ENCODE measurements at places on chromosomes 13 and 19.

- DNase-seq = no peak
Measured at GRCh38 chr13:66972659-66973058, 257.5 kb downstream of the PCDH9 start.

DNA sequence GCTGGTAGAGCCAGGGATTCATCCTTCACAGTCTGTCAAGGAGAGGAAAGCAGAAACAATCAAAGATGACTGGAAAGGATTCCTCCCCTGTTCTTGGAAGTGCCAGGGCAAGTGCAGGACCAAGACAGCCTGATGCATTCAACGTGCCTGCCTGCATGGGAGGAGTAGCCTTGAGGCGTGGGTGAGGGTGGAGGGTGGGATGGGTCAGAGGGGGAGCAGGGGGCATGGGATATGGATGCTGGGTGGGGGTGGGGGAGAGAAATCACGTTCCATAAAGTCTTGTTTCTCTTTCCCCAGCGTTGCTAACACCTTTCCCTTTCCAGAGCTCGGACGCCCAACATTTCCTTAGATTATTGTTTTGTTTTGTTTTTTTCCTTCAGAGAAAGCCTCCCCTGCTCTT lies 108.0 kb upstream of the SLC15A1 start:
- DNase-seq = no peak

DNA sequence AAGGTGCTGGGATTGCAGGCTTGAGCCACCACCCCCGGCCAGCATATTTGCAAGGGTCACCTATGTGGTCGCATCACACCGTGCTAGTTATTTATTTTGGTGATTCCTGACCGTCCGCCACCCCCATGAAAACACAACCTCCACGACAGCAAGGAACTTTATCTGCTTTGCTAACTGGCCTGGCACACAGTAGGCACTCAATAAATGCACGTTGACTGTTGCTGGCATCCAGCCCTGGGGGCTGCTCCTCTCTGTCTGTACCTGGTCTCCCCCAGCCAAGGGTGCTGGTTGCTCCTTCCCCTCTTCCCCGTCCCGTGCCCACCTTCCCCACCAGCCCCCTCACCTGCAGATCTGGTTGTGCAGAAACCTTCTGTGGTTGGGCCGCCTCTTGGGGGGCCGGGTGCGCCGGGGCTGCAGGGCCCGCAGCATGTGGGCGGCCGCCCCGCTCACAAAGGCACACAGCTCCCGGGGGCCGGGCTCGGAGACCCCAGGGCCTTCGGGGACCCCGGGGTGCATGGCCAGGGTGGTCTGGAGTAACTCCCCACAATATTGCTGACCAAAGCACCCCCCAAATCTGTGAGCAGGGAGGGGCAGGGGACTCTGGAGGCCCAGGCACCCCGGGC lies 401 bp downstream of the C19orf85 start:
- no peak for DNase-seq

- DNase-seq = peak; percentile 48
Measured at GRCh38 chr13:66994097-66994496, 236.0 kb downstream of the PCDH9 start.

DNA sequence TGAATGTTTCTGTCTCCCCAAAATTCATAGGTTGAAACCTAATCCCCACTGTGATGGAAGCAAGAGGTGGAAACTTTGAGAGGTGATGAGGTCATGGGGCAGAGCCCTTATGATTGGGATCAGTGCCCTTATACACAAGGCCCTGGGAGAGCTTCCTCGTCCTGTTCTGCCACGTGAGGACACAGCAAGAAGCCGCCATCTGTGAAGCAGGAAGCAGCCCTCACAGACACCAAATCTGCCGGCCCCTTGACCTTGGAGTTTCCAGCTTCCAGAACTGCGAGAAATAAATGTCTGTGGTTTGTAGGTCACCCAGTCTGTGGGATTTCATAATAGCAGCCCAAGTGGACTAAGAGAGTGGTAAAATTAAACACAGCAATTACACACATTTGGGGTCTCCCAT lies 737.4 kb downstream of the UQCRFS1 start:
- DNase-seq = no peak

- no peak for DNase-seq
Measured at GRCh38 chr19:58380037-58380661, 681 bp downstream of the ZNF837 start.

DNA sequence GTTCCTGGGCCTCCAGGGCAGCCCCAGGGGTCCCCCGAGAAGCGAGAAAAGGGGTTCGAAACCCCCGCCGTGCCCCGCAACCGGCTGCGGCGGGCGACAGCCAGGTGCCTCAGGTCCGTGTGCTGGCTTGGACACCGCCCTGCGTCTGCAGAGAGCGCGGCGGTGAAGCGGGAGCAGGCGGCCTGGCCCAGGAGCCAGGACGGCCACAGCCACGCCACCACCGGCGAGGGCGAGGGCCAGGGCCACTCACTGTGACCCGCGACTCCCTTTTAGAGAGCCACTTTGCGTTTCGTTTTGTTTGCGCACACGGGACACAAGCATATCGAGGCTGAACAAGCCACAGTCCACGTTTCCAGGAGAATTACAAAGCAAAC lies 110.4 kb downstream of the CRYL1 start:
- DNase-seq = no peak

DNA sequence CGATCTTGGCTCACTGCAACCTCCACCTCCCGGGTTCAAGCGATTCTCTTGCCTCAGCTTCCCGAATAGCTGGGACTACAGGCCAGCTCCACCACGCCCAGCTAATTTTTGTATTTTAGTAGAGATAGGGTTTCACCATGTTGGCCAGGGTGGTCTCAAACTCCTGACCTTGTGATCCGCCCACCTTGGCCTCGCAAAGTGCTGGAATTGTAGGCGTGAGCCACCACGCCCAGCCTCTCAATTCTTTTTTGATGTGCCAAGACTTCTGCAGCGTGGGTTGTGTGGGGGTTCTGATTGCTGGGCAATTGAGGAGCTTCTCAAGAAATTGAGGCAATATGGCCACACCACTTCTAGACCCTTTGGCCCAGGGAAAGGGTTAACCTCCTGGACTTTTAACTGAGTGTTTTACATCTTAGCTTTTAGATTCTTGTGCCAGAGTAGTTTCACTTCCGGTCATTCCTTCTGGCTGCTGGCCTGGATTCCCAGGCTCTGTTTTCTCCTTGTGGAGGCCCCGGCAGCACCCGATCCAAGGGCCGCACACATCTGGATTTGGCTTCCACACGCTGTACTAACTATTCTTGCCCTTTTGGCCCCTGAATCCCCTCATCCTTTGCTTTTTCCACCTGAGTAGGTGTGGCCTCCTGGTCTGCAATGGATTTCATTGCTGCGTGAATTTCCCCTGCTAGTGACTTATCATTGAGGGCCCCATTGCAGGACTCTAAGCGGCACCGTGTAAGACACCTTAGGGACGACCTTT lies 14.7 kb downstream of the SMARCA4 start:
- DNase-seq = no peak

DNA sequence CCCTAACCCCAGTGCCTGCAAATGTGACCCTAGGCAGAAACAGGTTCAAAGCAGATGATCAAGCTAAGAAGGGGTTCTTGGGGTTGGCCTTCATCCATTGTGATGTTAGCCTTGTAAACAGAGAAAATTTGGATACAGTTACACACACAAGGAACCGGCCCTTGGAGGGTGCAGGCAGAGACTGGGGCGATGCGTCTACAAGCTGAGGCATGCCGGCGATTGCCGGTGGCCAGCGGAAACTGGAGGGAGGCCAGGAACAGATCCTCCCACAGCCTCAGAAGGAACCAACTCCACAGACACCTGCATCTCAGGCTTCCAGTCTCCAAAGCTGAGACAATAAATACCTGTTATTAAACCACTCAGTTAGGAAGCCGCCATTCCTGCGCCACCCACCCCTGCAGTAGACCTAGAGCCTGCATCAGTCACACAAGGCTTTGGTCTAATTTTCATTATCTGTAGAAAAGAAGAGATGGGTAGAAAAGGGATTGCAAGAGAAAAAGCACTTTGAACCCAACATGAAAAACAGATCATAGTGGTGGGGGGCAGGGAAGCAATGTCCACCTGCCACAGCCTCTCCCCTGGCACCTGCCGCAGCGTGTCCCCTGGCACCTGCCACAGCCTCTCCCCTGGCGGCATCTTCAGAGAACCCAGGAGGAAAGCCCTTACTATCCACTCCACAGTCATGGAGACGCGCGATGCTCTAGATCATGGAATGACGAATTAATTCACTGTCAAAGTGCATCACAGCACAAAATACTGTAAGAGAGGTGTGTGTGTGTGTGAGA lies 119.7 kb upstream of the SOX1 start:
- DNase-seq = no peak

DNA sequence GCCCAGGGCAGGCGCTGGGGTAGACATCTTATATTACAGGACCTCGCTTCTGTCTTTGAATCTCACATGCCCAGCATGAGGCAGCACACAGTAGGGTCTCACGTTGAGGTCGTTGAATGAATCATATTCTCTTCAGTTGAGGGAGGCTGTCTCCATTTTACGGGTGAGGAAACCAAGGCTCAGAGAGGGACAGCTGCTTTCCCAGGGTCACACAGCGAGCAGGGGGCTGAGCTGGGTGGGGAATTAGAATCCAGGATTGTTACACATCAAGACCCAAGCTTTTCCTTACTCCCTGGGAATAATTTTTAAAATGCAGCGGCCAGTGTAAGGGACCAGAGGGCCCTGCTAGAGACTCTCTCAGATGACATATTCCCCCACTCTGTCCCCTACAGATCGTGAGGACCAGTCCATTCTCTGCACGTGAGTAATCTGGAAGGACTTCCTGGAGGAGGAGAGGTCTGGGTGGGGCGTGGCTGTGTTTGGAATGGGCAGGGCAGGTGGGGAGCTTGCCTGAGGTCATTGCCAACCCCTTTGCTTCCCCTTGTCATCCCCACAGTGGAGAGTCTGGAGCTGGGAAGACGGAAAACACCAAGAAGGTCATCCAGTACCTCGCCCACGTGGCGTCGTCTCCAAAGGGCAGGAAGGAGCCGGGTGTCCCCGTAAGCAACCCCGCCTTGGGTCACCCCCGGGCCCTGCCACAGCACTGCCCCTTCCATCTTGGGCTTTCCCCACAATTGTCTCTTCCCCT lies 19.4 kb downstream of the MYH14 start:
- no peak for DNase-seq

DNA sequence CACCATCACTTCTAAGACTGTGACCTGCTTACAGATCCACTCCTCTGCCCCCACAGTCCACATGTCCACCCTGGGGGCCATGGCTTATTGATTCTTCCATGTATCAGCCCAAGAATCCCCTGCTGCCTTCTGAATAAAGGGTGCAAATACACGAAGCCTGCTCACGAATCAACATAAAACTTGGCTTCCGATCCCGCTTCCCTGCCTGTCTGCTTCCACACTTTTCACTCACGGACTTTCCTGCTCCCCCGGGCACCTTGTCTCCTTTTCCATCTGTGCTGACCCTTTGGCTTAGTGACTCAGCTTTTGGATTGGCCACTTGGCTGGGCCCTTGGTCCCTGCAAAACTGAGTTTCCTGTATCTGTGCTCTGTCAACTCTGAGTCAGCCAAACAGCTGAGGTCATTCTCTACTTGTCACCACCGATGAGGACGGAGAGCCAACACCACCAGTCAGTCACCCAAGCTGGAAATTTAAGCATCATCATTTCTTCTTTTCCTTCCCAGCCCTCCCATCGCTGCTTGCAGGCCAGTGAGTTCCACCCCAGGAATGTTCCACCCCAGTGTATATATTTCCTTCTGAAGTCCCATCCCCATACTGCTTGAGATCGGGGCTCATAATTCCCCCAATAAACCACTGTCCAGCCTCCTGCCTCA lies 11.4 kb upstream of the USP12 start:
- no peak for DNase-seq

DNA sequence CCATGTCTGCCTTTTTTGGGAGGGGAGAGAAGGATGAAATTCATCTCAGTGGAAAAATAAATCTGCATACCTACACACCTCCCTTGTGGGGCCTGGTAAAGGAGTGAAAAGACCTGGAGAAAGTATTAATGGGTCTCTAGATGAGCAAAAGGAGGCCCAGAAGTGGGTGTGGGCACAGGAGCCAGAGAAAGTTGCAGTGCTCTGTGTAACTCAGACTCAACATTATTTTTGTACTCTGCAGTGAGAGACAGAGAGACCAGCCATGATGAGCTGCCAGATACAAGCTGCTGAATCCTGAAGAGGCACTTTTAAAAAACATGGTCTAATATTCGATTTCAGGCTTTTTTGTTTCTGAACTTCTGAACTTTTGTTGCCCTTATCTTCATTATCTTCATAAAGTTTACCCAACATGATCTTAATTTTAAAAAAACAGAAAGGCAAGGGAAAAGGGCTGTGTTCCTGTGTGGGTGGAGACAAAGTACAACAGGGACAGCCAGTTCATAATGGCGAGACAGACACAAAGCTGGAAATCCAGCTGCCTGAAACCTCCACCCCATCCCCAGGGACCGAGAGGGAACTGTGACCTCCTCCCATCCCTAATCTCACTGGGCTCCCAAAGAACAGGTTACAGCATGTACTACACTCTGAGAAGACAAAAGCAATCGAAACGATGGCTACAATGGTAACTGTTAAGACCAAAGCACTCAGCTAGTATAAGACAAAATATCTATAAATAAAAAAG lies 77.2 kb downstream of the KLF12 start:
- no peak for DNase-seq

DNA sequence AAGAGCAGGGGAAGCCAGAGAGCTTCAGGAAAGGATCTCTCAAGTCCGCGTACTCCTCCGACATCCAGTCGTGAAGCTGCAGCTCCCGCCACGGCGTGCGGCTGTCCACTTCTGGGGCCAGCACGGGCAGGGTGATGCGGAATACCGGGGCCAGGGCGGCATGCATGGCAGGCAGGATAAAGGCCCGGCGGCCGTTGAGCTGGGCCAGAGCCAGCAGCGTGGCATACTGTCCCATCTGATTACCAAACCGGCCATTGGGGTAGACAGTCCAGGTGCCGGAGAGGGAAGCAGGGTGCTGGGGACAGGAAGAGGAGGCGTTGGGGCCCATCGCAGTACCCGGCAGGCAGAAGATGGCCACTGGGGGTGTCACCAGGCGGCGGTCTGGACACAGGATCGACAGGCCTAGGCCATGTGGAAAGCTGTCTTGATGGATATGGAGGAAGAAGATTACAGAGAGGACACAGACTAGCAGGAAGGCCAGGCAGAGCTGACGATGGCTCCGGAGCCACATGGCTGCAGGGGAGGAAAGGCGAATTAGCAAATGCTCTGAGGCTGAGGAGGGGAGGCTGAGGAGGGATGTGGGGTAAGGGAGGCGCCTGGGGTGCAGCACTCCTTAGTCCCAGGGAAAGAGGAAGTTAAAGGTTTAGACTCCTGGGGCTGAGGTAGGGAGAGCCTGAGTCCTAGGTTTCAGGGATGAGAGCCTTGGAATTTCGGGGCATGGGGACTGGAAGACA lies 1.5 kb downstream of the FUT1 start:
- DNase-seq = no peak

Measured in iPS DF 6.9 (cell line).